EL (cell line): ENCODE measurements at places on chromosomes 13 and 19.
A peak's percentile ranks its signal among the peaks of the same experiment; 100 is the strongest.

DNA sequence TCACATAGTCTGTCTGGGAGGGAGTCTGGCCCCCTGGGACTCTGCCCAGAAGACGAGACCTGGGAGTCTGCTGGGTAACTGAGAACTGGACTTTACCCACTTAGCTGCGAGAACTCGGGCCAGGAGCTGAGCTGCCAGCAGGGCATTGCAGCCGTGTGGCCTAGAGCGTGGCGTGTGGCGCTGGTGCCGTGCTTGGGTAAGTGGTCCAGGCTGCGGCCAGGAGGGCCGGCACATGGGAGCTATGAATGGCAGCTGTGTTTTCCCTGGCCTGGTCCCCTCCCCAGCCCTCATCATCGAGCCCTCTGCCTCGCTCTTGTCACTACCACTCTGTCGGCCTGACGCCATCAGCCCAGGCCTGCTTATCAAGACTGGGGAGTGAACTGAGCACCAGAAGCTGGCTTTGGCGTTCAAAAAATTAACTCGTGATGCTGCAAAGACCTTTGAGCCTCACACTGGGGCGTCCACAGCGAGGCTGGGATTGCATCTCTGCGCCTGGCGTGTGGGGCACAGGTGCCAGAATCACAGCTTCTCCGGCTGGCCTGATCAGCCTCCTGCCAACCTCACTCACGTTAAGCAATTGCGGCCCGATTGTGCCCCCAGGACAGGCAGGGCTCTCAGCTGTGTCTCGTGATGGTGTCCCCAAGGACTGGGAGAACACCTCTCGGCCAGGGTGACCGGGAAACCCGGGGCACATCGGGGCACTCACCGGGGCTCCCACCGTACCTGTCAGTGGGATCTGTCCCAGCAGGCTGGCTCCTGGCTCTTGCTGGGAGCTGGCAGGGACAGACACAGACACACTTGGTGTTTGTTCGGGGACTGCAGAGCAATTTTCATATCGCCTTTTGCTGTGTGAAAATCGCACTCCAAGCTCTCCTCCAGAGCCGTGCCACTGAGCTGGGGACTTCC is 85.9 kb downstream of the KDM4B start:
- no peak for DNase-seq

DNA sequence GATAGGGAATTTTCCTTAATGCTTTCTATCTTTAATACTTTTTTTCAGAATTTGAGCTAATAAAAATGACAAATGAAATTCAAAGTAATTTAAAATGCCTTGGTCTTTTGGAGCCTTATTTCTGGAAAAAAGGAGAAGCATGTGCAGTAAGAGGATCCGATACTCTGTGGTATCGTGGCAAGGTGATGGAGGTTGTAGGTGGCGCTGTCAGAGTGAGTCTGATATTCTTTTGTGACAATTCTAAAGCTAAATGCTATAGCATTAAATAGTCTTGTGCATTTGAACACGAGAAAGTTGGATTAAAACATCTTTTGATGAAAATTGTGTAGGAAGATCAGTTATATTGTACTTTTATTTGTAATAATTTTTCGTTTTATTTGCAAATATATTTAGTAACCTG is 95.0 kb downstream of the RNF17 start:
- no peak for DNase-seq

- no peak for DNase-seq
These were observed 76.7 kb downstream of the TEX26 start for GRCh38 chr13:31009166-31009565.

GRCh38 chr19:49920624-49921363 is 8.2 kb upstream of the ATF5 start:
- DNase-seq, result no peak

DNA sequence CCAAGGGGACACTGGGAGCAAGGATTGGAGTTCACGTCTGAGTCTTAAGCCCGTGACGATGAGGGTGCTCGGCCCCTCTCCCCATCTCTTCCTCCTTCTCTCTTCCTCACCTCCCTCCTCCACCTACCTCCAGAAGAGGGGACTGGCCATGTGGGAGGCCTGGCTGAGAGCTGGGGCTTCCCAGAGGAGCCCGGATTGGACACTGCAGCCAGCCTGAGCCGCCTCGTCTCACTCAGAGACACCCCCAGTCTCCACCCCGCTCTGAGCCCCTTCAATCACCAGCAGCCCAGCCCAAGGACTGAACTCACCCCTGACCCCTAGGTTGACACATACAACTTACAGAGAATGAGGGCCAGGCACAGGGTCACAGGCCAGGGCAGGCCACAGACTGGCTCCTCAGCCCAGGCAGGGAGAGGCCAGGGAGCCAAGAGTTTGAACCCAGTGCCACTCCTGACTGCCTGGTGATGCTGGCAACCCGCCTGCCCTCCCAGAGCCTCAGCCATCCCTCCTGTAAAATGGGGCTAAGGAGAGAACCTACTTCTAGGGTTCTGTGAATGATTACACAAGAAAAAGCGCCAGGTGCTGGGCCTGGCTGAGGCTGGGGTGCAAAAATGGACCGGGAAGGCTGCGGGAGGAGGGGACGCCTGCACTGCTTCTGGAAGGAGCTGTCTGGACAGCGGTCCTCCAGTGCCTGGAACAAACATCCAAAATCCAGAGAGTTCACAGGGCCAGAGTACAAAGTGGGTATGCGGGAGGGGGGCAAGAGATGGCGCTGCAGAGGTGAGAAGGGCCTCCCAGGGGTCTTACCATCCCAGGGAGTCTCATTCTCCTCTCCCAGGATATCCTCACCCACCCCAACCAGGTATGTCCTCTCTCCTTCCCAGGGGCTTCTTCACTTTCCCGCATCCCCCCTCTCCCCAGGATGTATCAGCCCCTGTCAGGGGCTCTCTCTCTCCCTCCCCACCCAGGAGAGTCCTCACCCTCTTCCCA is 1.1 kb downstream of the CD79A start:
- no peak for DNase-seq

GRCh38 chr13:29006359-29006850 is 186.3 kb downstream of the MTUS2 start:
- no peak for DNase-seq

DNA sequence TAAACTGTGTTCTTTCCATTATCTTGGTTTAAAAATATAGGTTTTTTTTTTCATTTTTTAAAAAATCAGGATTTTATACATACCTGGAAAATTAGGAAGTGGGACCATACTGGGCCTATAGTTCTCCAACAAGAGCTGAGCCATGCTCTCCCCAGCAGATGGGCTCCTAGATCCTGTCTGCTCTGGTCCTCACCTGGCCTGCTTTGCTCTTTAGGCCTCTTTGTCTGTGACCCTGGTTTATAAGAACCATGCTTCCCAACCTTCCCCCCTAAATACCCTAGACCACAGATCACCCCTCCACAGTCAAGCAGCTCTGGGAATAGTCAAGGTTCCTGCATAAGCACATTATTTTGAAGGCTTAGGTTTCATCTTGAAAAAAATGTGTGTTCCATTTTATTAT is 185.0 kb upstream of the TSHZ3 start:
- no peak for DNase-seq

DNA sequence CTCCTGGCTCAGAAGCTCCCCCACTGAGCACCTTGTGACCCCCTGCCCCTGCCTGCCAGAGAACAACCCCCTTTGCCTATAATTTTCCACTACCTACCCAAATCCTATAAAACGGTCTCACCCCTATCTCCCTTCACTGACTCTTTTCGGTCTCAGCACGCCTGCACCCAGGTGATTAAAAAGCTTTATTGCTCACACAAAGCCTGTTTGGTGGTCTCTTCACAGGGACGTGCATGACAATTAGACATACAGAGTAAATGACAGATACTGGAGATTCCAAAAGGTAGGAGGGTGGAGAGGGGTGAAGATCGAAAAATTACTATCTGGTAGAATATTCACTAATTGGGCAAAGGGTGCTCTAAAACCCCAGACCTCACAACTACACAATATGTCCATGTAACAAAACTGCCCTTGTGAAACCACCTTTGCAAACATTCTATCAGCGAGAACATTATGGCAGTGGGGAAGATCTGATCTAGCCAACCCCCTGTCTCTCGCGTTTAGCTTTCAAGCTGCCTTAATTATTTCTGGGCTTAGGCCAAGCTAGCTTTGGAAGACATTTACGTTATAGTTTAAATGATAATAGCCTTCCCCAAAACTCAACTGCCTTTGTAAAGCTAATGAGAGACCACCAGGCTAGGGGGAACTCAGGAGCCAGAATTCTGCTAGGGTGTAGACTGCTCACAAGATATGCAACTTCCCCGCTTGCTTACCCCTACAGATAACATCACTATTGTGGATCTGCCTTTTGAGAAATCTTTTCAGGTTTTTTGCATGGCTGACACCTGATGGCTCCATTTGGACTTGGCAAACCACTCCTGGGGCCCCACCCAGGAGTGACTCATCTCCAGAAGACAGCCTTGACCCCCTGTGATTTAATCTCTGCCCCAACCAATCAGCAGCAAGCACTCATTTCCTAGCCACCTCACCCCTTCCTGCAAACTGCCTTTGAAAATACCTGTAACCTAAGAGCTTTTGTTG is 1534.0 kb upstream of the SPRY2 start:
- DNase-seq, result no peak

GRCh38 chr13:28637714-28638355 is 21.1 kb upstream of the POMP start:
- DNase-seq, result no peak

DNA sequence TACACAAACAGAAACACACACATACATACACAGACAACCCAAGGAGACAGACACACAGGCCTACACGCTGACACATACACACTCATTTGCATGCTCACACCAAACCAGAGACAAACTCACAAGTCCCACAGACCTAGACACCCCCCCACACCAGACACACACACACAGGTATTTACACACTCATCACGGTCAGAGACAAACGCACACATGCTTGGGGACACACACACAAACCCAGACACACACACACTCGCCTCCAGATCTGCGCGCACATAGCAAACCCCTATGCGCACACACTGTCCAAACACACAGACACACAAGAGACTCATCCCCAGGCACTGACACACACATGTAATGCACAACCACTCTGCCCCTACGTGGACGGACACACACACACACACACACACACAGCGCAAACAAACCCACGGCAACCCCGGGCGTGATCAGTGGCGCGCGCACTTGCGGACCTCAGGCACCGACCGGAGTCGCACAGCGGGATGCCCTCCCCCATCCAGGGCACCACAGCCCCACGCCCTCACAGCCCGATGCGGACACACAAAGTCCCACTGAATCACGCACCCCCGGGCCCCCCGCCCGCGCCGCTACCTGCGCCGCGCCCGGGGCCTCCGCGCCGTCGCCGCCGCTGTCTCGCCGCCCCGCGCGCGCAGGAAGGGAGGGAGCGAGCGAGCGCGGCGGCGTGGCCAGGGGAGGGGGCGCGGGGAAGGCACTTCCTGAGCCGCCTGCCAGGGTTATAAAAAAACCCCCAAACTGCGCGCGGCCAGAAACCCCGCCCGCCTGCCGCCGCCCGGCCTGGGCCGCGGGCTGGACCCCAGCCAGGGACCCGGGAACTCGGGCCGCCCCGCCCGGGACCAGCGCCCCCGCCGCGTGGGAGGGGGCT is at the start of gene ADAMTS10:
TSS of gene ADAMTS10 (minus strand) at position 675 of the 895 bp plus-strand sequence. CDS start 5,005 bp downstream, outside the sequence.
- peak; percentile 18 for DNase-seq

DNA sequence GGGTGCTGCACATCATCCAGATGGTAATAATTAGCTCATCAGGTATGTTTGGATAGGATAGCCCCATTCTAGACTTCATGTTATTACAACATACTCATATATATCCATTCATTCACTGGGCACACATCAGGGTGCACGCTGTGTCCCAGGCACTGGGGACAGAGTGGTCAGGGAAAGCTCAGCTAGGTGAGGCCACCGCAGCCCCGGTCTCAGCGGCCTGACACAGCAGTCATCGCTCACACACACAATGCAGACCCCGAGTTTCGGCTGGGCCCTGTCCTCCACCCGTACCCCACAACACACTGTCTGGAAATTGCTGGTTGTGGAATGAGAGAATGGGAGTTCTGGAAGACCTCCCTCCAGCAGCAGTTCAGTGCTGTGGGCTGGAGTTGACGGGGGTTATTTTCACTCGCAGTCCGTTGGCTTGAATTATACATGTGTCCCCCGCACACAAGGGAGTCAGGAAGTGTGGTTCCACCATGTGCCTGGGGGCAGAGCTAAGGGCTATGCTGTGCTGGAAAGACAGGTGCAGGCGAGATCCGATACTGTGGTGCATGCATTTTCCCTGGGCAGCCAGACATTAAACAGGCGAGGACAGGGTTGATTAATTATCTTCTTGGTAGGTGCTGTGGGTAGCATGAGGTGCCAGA is 257.6 kb downstream of the TEX29 start:
- DNase-seq, result no peak

DNA sequence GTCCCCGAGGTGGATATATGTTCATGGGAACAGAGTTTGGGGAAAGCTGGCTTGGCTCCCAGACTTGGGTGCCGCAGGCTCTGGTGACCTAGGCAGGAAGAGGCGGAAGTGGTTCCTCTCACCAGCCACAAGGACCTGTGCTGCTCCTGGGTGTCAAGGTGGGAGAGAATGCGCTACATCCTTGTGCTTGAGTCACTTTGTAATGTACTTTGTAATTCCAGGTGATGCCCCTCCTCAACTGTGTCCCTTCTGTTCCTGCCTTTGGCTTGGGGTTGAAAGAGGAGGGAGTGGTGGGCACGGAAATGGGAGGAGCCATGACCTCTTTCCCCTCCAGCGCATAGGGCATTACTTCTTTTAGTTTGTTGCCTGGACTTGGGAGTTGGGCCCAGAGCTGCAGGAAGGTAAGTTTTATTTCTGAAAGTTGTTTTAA is 10.9 kb downstream of the GARRE1 start:
- no peak for DNase-seq

GRCh38 chr13:94620286-94620896 is 18.7 kb downstream of the GPR180 start:
- peak; percentile 29 for DNase-seq

DNA sequence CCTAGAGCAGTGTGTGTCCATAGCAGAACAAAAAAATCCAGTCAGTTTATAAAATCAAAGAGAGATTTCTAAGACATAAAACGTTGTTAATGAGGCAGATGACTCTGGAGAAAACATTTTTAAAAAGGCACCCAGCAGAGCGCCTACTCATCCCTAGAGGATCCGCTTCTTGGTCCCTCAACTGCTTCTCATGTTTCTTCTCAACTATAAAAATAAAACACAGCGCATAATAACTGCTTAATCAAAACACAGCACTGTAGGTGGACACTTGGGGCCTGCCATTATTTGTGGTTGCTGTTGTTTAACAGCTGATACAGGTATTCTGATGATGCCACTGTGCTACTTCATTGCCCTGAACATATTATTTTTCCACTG is 347.9 kb downstream of the FGF9 start:
- no peak for DNase-seq

- no peak for DNase-seq
These were observed 130.8 kb downstream of the DNAJC15 start for GRCh38 chr13:43154156-43154651.
